ENCODE measurements at places on chromosomes 11 and 22. TPM values are rescaled to one million over a fixed set of nuclear protein-coding genes. Genes with fewer than 3 reads are reported as not detected.

DNA sequence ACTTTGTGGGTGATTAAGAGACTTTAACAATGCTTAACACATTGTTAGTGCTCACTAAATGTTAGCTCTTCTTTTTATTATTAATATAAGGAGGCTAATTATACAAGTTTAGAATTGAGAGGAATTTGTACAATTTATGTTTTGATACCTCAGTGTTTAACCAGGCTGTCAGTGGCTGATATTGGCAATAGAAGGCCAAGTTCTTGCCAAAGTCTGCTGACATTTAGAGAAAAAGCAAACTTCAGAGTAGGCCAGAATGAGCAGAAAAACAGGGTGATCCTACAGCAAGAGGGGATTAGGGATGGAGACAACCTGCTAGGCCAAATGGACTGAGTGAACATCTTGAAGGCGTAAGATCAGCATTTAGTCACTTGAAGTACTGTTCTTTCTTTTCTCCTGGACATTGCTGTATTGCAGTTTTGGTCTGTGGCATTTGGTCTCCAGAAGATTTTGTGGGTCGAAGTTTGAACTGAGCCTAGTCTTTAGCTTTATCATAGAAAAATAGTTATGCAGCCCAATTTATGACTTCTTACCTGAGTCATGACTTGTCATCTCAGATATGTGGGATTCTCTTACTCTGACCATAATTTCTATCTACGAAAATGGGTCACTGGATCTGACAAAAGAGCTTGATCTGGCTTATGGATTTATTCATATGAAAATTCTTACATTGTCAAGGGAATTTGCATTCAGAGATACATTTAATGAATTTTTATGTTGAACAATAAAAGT is 9.0 kb downstream of the TRIM44 start:
- no peaks in the 10 kb centered on the region for H3K27me3 ChIP-seq
- H3K27ac ChIP-seq: no peak overlapping the region
- no peaks in the 10 kb centered on the region for H3K36me3 ChIP-seq
- H3K4me1 ChIP-seq: peaks cover 23% of the 10 kb centered on the region

DNA sequence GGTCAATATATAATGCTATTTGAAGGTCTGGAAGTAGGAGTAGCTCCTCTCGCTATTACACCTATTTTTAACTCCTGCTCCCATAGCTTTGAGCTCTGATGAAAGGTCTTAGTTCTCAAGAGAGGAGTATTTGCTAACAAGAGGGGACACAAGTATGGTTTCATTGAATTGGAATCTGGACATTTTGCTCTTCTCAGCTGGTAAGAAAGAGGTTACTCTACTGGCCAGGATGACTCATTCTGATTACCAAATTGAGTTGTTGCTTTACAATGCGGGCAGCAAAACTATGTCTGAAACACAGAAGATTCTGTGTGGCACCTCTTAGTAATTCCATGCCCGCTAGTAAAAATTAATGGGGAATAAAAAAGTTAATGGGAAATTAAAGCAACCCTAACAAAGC is 63.6 kb upstream of the EP300 start:
- H3K27ac ChIP-seq: no peak overlapping the region
- DNase-seq: peak; percentile 77
- H3K4me3 ChIP-seq: no peak overlapping the region
- H3K36me3 ChIP-seq: no peaks in the 10 kb centered on the region
- peaks cover 6% of the 10 kb centered on the region for H3K4me1 ChIP-seq

CASP4 gene
- 40.9 TPM for total RNA-seq

MAML2 gene
- 10.3 TPM for total RNA-seq

- H3K4me3 ChIP-seq: no peak overlapping the region
- no peak for DNase-seq
- H3K4me1 ChIP-seq: peaks cover 34% of the 10 kb centered on the region
- H3K27me3 ChIP-seq: no peaks in the 10 kb centered on the region
- no peaks in the 10 kb centered on the region for H3K36me3 ChIP-seq
- H3K27ac ChIP-seq: no peak overlapping the region
Measured at GRCh38 chr11:77371646-77372045, 70.2 kb upstream of the GDPD4 start.

DNA sequence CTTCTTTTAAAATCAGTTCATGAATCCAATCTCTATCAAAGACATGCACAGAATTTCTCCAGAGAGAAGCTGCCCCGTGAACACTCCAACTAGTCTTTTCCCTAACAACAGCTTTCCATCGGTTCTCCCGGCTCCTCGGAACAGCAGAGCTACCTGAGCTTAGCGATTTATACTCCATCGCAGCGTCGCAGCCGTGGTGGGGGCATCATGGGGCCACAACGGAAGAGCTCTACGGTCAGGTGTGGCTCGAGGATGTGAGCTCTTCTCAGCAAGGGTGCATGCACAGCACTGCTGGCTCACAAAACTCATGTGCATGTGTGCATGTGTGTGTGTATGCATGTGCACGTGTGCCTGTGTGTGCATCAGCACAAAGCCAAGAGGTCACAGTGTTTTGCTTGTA is 11.7 kb upstream of the MOB2 start:
- H3K27me3 ChIP-seq: no peaks in the 10 kb centered on the region
- no peaks in the 10 kb centered on the region for H3K36me3 ChIP-seq
- DNase-seq: no peak
- H3K4me3 ChIP-seq: no peak overlapping the region
- no peak overlapping the region for H3K27ac ChIP-seq

OR2D2 gene
- not detected for total RNA-seq

GRCh38 chr22:18975434-18976196 is 39.5 kb upstream of the PRODH start:
- no peaks in the 10 kb centered on the region for H3K4me1 ChIP-seq
- no peak overlapping the region for H3K4me3 ChIP-seq
- H3K27me3 ChIP-seq: no peaks in the 10 kb centered on the region
- DNase-seq: no peak
- H3K27ac ChIP-seq: no peak overlapping the region
- H3K36me3 ChIP-seq: no peaks in the 10 kb centered on the region

- DNase-seq: peak; percentile 45
- no peak overlapping the region for H3K4me3 ChIP-seq
- peaks cover 62% of the 10 kb centered on the region for H3K27me3 ChIP-seq
- no peaks in the 10 kb centered on the region for H3K36me3 ChIP-seq
Measured at GRCh38 chr11:109747839-109748238, 325.8 kb downstream of the C11orf87 start.

- no peak overlapping the region for H3K4me3 ChIP-seq
- H3K27ac ChIP-seq: no peak overlapping the region
- DNase-seq: peak; percentile 9
- no peaks in the 10 kb centered on the region for H3K27me3 ChIP-seq
Measured at GRCh38 chr11:44977493-44977984, 26.9 kb upstream of the TP53I11 start.

DNA sequence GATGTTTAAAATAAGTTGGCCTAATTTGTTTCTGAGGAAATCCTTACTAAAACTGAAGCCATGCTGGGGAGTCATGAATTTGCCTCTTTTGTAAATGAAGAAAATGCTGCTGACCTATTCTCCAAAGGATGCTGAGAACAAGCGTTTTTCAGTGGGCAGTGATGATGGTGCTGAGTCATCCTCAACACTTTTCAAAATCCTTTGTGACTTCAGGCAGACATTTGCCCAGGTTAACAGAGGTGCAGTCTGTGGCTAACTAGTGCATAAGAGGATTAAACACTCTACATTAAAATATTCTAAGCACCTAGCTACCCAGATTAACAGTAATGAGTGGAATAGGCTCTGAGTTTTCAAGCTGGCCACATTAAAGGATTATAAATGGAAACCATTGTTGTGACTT is 509.0 kb downstream of the DLG2 start:
- H3K36me3 ChIP-seq: no peaks in the 10 kb centered on the region
- peak; percentile 9 for DNase-seq
- no peak overlapping the region for H3K27ac ChIP-seq
- no peaks in the 10 kb centered on the region for H3K27me3 ChIP-seq

KCNQ1 gene
- total RNA-seq: 0.40 TPM

DNA sequence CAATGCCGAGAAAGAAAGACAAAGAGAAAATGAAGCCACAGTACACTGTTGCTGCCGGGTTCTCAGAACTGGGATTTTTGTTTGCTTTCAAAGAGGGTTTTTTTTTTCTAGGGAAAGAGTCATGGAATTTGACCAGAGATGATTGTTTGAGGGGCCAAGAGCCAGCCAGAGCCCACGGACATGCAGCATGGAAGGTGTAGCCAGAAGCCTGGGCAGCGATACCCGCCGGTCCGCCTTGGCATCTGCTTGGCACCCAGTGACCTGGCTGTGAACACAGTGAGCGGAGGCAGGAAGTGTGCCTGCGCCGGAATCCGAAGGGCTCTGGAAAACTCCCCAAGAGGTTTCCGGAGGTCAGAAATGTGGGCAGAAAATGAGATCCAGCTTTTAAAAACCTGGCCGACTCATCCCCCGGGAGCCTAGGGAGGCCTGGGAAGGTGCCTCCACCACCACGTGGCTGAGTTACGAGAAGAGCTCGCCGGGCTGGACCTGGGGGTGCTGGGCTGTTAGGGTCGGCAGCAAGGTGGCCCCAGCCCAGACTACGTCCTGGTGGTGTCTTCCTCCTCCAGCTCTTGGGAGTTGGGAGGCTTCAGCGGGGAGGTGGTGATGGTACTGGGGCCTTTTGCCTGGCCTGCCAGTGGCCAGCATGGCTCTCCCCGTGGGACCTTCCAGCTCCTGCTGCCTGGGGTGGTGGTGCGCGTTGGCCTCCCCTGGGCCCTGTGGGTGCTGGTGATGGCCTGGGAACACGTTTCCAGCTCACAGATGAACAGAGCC is 61.6 kb upstream of the PPARA start:
- H3K36me3 ChIP-seq: peaks cover 40% of the 10 kb centered on the region
- H3K4me1 ChIP-seq: peaks cover 57% of the 10 kb centered on the region

DNA sequence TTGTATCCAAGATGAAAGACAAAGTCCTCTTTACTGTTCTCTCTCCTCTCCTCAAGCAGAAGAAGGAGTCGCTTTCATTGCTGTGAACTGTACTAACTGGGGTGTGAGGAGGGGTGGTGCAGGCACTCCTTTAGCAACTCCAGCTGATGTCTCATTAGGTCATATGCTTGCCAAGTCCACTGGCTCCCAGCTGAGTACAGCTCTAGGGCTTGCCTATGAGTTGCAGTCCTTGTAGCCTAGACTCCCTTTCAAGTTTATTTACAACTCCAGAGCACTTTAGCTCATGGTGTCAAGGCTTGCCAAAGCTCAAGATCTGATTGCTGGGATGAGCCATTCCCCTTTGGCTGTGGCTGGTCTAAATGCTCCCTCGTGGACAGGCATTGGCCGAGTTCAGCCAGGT is 55.1 kb upstream of the PDGFD start:
- H3K36me3 ChIP-seq: no peaks in the 10 kb centered on the region
- no peak overlapping the region for H3K27ac ChIP-seq
- DNase-seq: no peak
- no peaks in the 10 kb centered on the region for H3K4me1 ChIP-seq
- no peaks in the 10 kb centered on the region for H3K27me3 ChIP-seq

GRCh38 chr11:86483940-86484794 is 109.5 kb downstream of the CCDC81 start:
- H3K27me3 ChIP-seq: no peaks in the 10 kb centered on the region
- no peaks in the 10 kb centered on the region for H3K36me3 ChIP-seq

GRCh38 chr11:96448225-96448624 is 58.4 kb downstream of the JRKL start:
- H3K4me1 ChIP-seq: no peaks in the 10 kb centered on the region
- peaks cover 87% of the 10 kb centered on the region for H3K27me3 ChIP-seq
- H3K4me3 ChIP-seq: no peak overlapping the region
- DNase-seq: no peak
- no peaks in the 10 kb centered on the region for H3K36me3 ChIP-seq

DNA sequence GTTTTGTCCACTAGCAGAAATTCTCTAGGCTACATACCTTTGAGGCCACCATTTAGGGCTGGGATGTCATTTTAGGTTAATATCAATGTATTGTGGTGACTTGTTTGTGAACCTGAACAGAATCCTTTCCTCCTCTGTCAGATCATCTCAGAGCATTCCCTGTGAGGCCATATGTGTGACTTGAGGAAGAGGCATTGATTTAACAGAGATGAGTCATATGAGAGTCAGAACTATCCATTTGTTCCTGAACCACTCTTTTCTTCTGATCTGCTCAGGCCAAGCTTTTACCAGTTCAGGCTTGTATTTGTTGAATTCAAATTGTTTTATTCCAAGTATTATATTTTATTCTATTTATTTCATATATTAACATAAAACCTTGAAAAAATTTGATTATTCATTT is 6.9 kb upstream of the OR4C6 start:
- H3K4me1 ChIP-seq: peaks cover 25% of the 10 kb centered on the region
- peak overlapping the region; percentile 21 for H3K27ac ChIP-seq
- peak; percentile 44 for DNase-seq
- no peaks in the 10 kb centered on the region for H3K27me3 ChIP-seq
- no peak overlapping the region for H3K4me3 ChIP-seq

DNA sequence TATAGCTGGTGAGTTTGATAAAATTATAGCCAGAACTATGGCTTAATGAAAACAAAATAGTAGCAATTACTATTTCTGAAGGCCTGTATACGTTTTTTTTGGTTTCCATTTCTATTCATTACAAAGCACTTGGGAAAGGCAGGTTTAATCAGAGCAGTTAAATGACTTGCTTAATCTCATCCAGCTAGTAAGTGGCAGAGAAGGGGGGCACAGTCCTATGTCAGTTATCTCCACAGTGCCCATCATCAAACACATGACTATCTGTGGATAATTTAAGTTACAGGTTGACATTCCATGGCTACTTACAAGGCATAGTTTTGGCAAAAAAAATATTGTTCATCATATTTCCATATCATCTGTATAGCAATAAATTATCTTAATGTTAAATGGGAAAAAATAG is 93.7 kb downstream of the PGR start:
- peaks cover 49% of the 10 kb centered on the region for H3K27me3 ChIP-seq
- no peaks in the 10 kb centered on the region for H3K36me3 ChIP-seq
- no peak overlapping the region for H3K4me3 ChIP-seq
- no peak for DNase-seq

- no peaks in the 10 kb centered on the region for H3K36me3 ChIP-seq
- H3K4me1 ChIP-seq: no peaks in the 10 kb centered on the region
- H3K4me3 ChIP-seq: no peak overlapping the region
- no peaks in the 10 kb centered on the region for H3K27me3 ChIP-seq
- H3K27ac ChIP-seq: no peak overlapping the region
- no peak for DNase-seq
Measured at GRCh38 chr11:24478718-24479117, 18.1 kb upstream of the LUZP2 start.

DNA sequence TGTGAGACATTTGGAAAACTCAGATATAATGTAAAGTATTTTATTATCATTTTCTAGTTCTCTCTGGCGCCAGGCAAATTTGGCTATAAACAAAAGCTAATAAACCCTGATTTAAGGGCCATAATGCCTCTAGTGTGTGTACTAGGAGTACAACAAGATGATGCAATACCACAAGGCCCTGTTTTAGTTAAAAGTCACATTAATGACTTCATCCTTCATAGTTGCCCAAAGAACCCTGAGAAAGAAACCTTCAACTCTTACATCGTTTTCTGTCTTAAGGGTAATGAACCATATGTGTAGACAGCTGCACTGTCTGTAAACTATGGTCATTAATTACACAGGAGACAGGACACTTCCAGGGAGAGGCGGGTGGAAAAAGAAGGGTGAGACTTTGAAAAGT is 538.4 kb downstream of the FAM181B start:
- H3K27me3 ChIP-seq: no peaks in the 10 kb centered on the region
- no peak overlapping the region for H3K4me3 ChIP-seq
- DNase-seq: no peak
- H3K4me1 ChIP-seq: no peaks in the 10 kb centered on the region
